NCI-H2029 treated with DMSO at 0.1 percent for 48 hours (cell line): ENCODE measurements at places on chromosomes 4 and X.

DNA sequence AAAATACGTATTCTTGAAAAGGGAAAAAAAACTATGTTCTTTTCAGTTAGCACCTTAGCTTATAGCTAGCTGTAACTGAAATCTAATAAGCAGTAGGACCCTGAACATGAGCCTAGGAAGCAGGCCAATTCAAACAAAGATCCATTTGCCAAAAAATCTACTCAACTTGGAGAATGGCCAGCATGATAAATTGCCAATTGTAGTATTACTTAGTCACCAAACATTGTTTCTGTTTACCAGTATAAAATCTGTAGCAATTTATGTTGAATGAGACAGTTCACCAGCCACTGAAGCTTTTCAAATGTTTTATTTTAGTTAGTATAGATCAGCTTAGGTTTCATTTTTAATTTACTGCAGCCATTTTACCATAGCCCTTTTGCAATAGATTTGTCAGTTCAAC lies 323.6 kb upstream of the DIPK2B start:
- peak; percentile 68 for DNase-seq

GRCh38 chrX:54427837-54428424 lies 12.3 kb upstream of the TSR2 start:
- no peak for DNase-seq

- DNase-seq, result no peak
Observed at GRCh38 chr4:68803013-68803412, 12.8 kb upstream of the UGT2B10 start.

- no peak for DNase-seq
Observed at GRCh38 chr4:109195646-109196045, 106.8 kb downstream of the COL25A1 start.
